ENCODE measurements at places on chromosomes 2 and 18. TPM values are rescaled to one million over a fixed set of nuclear protein-coding genes. Genes with fewer than 3 reads are reported as not detected.

The DCDC2C gene
- total RNA-seq: not detected

The ETAA1 gene
- total RNA-seq: 18.8 TPM

The HIBCH gene
- total RNA-seq: 25.5 TPM

The DPP10 gene
- 11.3 TPM for total RNA-seq

The SPTBN1 gene
- total RNA-seq: 160 TPM

The CYP27C1 gene
- total RNA-seq: 2.3 TPM

The KIF5C gene
- 52.9 TPM for total RNA-seq

The METTL4 gene
- total RNA-seq: 12.4 TPM

The IL36A gene
- not detected for total RNA-seq

GRCh38 chr2:68767996-68768395 is 33.4 kb downstream of the ARHGAP25 start:
- DNase-seq: no peak

- no peak for DNase-seq
Measured at GRCh38 chr2:217222309-217222910, 362.5 kb upstream of the TNP1 start.

DNA sequence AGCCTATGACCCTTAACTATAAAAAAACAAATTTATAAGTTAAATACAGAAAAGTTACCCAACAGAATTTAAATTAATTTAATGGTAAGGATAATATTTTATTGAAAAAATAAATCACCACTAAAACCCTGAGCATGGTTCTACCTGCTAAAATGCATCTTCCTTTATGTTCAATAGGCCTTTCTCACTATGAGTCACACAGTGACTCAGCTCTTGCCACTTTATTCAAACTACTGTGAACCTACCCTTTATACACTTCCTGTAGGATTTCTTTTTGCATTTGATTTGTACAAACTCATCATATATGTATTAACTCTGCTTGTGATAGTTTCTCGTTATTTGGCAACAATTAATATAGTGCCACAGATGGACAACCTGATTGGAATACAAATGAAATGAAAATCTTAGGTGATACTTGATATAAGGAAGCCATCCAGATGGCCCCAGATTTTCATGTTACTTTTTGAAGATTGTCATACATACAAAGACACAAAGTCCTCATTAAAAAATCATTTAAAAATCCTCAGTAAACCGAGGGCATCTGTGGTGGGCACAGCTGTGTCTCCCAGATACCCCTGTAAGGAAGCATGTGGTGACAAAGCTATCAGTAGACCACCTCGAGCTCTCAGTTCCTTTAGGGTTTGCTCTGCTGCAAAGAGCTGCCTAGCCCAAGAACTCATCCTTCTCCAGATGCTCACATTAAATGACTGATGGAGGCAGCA is 55.2 kb upstream of the COBLL1 start:
- no peak for DNase-seq

DNA sequence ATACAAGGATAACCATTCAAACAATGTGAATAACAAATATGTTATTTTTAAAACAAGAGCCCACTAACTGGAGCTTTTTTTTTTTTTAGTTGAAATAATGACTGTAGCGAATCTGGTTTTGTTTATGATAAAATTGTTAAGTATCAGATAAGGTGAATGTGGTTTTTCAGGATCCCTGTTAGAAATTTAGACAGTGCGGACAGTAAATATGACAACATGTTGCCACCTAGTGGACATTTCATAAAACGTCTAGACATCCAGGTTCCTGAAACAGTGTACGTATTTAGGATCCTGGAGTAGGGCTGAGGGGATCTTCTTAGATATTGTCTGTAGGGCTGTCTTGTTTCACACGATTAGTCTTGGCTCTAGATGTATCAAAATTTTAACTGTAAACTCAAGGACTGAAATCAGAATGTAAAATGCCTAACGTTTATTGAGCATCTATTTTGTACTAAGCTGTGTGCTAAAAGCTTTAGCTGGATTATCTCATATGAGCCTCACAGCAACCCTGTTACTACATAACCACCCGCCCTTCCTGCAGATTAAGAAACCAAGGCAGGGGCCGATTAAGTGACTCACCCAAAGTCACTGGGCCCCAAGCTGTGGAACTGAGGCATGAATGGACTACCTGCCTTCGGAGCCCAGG is 23.9 kb upstream of the CCDC68 start:
- no peak for DNase-seq

GRCh38 chr2:11187083-11187619 is 31.9 kb downstream of the SLC66A3 start:
- DNase-seq: no peak

DNA sequence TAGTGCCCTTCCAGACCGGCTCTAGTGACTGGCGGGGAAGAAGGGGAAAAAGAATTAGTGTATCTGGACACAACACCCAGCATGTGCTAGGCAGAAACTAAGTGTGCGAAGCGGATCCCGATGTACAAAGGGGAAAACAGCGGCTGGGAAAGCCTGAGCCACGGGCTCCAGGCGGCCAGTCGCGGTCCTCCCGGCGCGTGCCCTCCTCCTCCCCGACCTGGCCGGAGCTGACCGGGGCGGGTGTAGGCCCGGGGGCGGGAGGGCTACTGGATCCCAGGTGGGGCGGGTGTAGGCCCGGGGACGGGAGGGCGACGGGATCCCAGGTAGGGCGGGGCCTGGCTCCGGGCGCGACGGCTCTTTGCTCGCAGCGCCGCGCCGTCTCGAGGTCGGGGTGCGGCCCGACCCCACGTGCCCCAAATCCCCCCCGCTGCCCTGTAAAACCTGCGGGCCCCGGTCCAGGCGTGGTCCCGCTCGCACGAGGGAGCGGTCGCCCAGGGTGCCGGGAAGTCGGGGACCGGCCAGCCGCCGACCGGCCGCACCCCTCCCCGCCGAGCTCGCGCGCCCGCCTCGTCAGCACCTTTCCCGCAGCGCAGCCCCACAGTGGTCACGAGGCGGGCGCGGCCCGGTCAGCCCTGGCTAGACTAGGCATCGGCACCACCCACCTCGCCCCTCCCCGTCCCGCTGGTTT is 48.8 kb downstream of the C2orf42 start:
- DNase-seq: peak; percentile 70

GRCh38 chr18:61883547-61883946 is 9.3 kb downstream of the RNF152 start:
- no peak for DNase-seq

GRCh38 chr2:6443061-6443823 is 422.5 kb downstream of the CMPK2 start:
- no peak for DNase-seq

DNA sequence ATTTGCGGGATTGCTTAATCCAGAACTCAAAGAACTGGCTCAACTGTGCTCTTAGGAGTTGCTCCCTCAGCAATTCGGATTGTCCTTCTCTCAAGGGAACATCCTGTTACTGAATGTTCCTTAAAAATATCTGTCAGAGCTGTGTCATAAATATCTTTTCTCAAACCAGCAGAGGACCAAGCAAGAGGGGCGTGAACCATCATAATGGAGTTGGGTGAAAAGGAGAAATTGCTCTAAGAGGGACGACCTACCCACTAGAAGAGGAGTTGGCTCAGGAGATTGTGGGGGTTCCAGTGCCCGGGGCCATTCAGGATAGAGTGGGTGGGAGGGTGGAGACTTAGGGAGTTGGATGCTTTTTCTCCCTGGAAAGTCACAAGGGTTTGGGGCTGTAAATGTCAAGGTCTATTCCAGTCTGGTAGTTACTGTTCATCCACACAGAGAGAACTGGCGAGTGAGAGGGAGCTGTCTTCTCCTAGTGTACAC is 59.5 kb downstream of the MERTK start:
- DNase-seq: no peak

DNA sequence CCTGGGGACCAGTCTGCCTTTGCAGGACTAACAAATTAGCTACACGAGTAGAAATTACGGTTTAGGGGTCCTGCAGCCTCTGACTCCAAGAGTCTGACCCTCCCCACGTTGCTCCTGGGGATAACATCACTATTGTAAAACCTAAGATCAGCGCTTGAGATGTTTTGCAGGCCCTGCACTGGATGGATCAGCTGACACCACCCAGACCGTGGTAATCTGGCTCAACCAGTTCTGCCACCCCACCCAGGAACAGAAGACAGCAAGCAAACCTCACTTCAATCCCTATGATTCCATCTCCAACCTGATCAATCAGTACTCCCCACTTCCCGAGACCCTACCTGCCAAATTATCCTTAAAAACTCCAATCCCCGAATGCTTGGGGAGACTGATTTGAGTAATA is 31.7 kb downstream of the NGEF start:
- DNase-seq: no peak

- peak; percentile 56 for DNase-seq
Measured at GRCh38 chr18:63979409-63979920, 9.6 kb downstream of the SERPINB8 start.

GRCh38 chr2:113848758-113849415 is 41.0 kb upstream of the ACTR3 start:
- DNase-seq: no peak
